ENCODE measurements at places on chromosomes 12 and 14. TPM values are rescaled to one million over a fixed set of nuclear protein-coding genes. Genes with fewer than 3 reads are reported as not detected.

GRCh38 chr14:53663709-53664108, 292.9 kb downstream of the BMP4 start:
- peak; percentile 9 for DNase-seq

The ACSS3 gene
- 27.7 TPM for total RNA-seq

DNA sequence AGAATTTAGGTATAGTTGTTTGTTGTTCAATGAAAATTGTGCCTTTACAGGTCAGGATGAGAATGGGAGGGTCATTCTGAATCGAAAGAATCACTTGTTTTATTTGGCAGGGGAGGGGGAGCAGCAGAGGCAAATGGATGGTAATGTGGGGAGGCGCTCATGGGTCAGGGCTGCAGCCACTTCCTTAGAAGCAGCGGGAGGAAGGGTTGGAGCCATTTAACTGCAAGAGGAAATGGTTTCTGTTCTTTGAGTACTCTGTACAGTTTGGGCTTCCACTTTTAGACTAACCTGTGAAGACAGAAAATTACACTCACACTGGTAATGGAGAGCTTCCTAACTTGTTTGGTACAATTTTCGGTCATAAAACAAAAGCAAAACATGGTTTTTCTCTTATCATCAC, 57.2 kb downstream of the PIWIL1 start:
- DNase-seq = no peak

DNA sequence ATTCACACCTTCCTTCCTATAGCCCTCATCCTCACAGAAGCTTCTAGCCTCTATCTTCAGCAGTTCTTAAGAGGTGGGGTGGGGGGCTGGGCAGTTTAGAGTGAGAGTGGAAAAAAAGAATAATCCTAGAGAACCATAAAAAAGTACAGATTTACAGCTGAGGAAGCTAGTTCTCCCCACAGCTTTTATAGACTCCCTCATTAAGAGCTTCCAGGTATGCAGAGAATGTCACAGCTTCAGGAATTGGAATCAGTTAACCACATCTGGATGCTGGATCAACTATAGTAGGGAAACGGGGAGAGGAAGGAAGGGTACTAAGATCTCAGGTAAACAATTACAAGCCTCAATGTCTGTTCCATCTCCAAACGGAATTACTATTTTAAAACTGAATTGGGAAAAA, 12.3 kb downstream of the GDF11 start:
- DNase-seq = no peak

The RIPK3 gene
- 6.0 TPM for total RNA-seq

The ACSM4 gene
- not detected for total RNA-seq

DNA sequence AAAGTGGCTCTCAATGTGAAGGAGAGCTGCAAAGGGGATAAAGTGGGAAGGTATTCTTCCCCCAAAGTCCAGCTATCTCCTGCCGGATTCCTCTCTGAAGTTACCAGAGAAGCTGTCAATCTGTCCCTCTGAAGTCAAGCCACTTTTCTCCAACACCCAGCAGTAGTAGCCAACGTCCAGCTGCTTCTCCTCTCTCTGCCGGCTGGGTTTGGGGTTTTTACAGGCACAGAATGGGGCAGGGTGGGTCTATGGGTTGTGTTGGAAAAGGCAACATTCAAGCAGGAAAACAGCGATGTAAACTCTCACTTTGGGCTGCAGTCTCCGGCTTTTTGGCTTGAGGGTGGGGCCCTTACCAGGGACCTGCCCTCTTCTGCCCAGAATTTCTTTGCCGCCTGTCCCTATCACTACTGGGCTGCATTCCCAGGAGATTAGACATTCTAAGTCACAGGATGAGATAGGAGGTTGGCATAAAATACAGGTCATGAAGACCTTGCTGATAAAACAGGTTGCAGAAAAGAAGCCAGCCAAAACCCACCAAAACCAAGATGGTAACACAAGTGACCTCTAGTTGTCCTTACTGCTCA, 16.3 kb downstream of the CAPZA3 start:
- no peak for DNase-seq

The GAS2L3 gene
- 2.1 TPM for total RNA-seq
